ENCODE measurements at places on chromosomes 13 and 19.

DNA sequence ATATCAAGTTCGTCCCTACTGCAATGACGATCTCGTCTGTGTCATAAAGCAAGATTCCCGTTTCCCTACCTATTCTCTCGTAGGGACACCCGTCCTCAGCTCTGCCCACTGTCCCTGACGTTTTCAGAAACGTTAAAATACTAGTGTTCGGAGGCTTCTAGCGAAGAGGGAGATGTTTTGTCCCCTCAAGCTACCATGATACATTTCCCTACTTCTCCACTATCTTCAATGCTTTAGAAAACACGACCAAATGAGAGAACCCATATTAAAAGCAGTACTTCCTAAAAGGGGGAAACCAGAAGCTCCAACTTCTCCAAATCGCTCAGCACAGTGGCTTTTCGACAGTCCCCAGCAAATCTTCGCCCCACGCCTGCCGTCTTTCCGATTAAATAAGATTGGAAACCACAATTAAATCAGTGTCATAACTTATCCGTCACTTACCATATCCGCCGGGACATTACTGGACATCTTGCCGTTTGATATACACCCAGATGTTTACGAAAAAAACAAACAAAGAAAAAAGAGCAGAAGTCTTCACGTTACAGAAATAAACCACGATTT, 1.3 kb downstream of the UBL3 start:
- no peak for DNase-seq
- peaks cover 4% of the 10 kb centered on the region for H3K4me1 ChIP-seq
- no peaks in the 10 kb centered on the region for H3K27me3 ChIP-seq
- H3K27ac ChIP-seq = peak overlapping the region; percentile 97

GRCh38 chr13:34411177-34411576, 530.9 kb upstream of the NBEA start:
- no peaks in the 10 kb centered on the region for H3K27me3 ChIP-seq
- no peak for DNase-seq
- H3K4me1 ChIP-seq = peaks cover 1% of the 10 kb centered on the region
- no peaks in the 10 kb centered on the region for H3K36me3 ChIP-seq
- no peak overlapping the region for H3K27ac ChIP-seq

DNA sequence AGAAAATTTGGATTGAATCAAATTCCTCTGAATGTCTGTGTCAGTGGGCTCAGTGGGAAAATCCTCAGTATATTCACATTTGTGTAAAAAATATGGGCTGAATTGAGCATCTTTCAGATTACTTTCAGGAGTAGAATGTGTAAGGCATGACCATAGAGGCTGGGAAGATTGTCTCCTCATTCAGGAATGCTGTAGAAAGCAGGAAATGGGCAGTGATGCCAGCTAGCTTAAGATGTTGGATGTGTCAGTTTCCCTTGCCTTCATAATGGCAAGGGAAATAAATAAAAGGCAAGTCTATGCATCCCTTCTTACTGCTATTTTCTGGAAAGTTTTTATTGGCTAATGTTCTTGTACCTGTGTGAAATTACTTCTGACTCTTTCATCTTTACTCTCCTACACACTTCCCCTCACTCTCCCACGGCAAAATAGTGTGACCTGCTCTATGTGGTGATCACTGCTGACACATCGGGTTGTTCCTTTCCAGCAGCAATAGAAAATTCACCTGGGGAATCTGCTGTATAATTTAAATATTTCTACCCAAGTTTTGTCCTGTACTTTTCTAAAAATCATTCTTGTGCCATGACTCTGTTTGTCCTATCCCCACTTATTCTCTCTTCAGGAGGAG, 103.2 kb downstream of the LMO7 start:
- H3K27ac ChIP-seq = no peak overlapping the region
- DNase-seq = no peak
- no peaks in the 10 kb centered on the region for H3K36me3 ChIP-seq
- H3K27me3 ChIP-seq = no peaks in the 10 kb centered on the region
- H3K4me1 ChIP-seq = no peaks in the 10 kb centered on the region

- H3K27ac ChIP-seq = no peak overlapping the region
- H3K27me3 ChIP-seq = no peaks in the 10 kb centered on the region
- no peak overlapping the region for H3K4me3 ChIP-seq
- no peaks in the 10 kb centered on the region for H3K36me3 ChIP-seq
Measured at GRCh38 chr19:46579361-46579879, 21.7 kb upstream of the CALM3 start.

GRCh38 chr13:85367887-85368286, 431.3 kb downstream of the SLITRK6 start:
- H3K27me3 ChIP-seq = no peaks in the 10 kb centered on the region
- no peak for DNase-seq
- H3K27ac ChIP-seq = no peak overlapping the region

DNA sequence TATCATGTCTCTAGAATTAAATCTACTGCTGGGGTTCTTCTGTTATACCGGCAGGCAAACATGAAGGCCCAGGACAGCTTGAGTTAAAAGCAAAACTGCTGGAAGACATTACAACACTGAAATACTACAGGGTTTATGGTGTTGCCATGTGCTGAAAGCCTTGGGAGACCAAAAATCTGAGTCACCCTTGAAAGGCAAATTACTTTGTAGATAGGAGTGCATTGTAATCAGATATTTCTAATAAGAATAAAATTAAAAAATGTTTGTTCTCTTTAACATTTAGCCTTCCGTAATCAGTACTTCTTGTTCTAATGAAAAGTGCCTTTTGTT, 181.3 kb downstream of the PCDH9 start:
- H3K36me3 ChIP-seq = no peaks in the 10 kb centered on the region
- no peaks in the 10 kb centered on the region for H3K27me3 ChIP-seq
- DNase-seq = no peak
- H3K4me3 ChIP-seq = no peak overlapping the region

DNA sequence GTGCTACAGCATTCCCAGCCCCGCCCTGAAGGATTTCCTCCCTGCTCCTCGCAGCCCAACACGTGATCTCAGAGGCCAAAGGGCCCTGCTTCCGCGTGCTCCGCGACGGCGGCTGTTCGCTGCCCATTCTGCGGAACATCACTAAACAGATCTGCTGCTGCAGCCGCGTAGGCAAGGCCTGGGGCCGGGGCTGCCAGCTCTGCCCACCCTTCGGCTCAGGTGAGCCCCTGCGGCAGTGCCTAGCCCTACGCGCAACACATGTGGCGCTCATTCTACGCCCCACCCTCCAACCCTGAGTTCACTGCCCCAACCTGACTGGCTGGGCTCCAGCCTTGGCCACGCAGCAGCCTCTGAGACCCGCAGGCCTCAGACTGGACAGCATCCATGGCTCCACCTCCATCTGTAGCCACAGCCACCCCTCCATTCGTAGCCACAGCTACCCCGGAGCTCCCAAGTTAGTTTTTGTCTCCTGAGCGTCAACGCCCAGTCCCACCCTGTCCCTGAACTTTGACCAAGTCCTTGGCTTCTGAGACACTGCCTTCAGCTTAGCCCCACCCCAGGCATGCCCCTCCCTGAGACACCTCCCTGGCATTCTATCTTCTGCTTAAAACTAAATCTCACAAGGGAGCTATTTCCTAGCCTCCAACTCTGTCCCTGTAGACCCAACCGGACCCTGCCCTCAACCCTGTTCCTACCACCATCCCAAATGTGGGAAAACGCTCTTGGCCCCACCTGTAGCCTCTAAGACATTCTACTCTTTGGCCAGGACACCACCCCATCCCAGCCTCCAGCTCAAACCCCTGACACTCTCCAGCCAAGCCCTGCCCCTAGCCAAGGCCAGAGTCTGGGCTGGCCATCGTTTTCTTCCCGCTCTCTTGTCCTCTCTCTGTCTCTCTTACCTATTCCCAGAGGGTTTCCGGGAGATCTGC, 6.4 kb downstream of the LTBP4 start:
- H3K4me3 ChIP-seq = no peak overlapping the region
- H3K27ac ChIP-seq = no peak overlapping the region
- H3K27me3 ChIP-seq = peaks cover 77% of the 10 kb centered on the region

- no peaks in the 10 kb centered on the region for H3K27me3 ChIP-seq
- no peak overlapping the region for H3K27ac ChIP-seq
- no peak for DNase-seq
- H3K36me3 ChIP-seq = peaks cover 15% of the 10 kb centered on the region
- no peak overlapping the region for H3K4me3 ChIP-seq
Measured at GRCh38 chr13:110657196-110657595, 41.9 kb downstream of the NAXD start.

- no peak overlapping the region for H3K27ac ChIP-seq
- DNase-seq = no peak
- H3K36me3 ChIP-seq = peaks cover 60% of the 10 kb centered on the region
- no peak overlapping the region for H3K4me3 ChIP-seq
- H3K27me3 ChIP-seq = no peaks in the 10 kb centered on the region
Measured at GRCh38 chr19:15426485-15427349, 7.9 kb upstream of the AKAP8L start.

- DNase-seq = no peak
- H3K4me3 ChIP-seq = no peak overlapping the region
- H3K27ac ChIP-seq = no peak overlapping the region
- H3K27me3 ChIP-seq = no peaks in the 10 kb centered on the region
- H3K4me1 ChIP-seq = peaks cover 13% of the 10 kb centered on the region
- no peaks in the 10 kb centered on the region for H3K36me3 ChIP-seq
Measured at GRCh38 chr13:94329754-94330551, 149.5 kb downstream of the DCT start.

- DNase-seq = no peak
- H3K4me3 ChIP-seq = peak overlapping the region; percentile 49
Measured at GRCh38 chr19:7679771-7680605, 645 bp upstream of the TRAPPC5 start.

GRCh38 chr19:8611391-8611876, 919 bp upstream of the ADAMTS10 start:
- H3K27me3 ChIP-seq = no peaks in the 10 kb centered on the region
- H3K4me1 ChIP-seq = peaks cover 10% of the 10 kb centered on the region
- no peak for DNase-seq
- no peaks in the 10 kb centered on the region for H3K36me3 ChIP-seq

DNA sequence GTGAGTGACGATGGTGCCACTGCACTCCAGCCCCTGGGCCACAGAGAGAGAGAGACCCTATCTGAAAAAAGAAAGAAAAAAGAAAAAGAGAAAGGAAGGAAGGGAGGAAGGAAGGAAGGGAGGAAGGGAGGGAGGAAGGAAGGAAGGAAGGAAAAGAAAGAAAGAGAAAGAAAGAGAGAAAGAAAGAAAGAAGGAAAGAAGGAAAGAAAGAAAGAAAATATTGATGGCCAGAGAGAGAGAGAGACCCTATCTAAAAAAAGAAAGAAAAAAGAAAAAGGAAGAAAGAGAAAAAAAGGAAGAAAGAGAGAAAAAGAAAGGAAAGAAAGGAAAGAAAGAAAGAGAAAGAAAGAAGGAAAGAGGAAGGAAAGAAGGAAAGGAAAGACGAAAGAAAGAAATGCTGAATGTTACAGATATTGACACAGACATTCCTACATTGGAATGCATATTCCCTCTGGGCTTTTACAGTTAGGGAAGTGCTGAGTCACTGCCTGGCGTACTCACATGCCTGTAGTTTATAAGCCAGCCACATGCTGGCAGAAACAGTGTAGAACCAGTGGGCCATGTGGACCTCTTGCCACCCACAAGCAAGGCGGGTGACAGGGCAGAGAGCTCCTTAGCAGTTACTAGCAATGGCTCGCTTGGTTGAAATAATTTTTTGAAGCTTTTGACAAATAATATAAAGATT, 34.6 kb upstream of the SLC46A3 start:
- no peaks in the 10 kb centered on the region for H3K36me3 ChIP-seq
- H3K4me3 ChIP-seq = no peak overlapping the region
